CD4-positive, alpha-beta T cell treated with Interferon alpha-2 for 1 hour (primary cell): ENCODE measurements at places on chromosomes 11 and 22.

DNA sequence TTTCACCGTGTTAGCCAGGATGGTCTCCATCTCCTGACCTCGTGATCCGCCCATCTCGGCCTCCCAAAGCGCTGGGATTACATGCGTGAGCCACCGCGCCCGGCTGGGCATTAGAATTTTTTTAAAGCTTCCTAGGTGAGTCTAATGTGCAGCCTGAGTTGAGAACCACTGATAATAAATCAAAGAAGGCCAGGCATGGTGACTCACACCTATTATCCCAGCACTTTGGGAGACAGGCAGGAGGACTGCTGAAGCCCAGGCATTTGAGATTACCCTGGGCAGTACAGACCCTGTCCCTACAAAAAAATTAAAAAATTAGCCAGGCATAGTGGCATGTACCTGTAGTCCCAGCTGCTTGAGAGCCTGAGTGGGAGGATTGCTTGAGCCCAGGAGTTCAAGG is 13.7 kb downstream of the MEI1 start:
- DNase-seq, result no peak

DNA sequence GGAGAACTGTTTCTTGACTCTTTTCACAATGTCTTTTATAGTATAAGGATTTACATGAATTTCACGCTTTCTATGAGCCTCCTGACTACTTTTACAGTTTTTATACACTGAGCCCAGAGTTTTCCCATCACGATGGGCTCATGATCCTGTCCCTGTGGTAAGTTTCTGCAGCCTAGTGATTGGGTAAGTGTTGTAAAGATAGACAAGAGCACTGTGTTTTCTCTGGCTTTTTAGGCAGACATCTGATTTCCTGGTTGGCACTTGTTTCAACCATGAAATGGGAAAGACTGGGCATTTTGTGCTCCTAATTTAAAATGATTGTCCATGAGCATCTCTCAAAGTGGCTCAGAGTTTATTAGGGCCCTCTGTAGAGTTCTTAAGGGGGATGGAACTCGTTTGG is 299.0 kb downstream of the FAT3 start:
- DNase-seq, result no peak

DNA sequence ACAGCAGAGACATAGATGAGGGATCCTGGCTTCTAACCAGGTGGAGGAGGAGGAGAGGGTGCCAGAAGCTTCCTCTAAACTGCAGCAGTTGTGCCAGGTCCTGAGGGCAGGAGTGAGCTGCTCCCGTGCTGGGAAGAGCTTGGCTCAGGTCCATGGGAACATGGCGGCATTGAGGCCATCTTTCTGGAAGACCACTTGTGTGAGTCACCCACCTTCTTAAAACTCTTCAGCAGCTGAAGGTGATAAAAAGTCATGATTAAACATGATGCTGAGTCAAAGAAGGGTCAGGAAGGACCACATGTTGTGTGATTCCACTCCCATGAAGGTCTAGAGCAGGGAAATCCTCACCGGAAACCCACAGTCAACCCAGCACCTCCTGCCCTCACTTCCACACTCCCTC is 35.1 kb downstream of the LINC01488 start:
- DNase-seq, result no peak

DNA sequence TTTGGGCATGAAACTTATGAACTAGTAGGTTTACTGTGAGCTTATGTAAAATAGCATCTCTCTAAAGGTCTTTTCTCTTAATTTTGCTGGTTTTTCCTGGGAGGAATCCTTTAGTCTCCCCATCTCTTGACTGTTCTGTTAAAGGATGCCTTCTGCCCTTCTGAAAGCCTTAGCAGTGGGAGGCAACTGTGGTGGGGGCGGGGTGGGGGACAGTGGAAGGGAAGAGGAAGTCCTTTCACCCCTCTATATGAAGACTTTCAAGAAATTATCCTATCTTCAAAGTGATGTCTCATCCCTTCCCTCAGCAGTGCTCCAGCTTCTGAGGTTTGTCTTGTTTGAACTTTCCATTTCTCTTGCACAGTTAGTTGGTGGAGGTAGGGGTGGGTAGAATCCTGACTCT is 73.1 kb downstream of the ELP4 start:
- DNase-seq, result no peak

DNA sequence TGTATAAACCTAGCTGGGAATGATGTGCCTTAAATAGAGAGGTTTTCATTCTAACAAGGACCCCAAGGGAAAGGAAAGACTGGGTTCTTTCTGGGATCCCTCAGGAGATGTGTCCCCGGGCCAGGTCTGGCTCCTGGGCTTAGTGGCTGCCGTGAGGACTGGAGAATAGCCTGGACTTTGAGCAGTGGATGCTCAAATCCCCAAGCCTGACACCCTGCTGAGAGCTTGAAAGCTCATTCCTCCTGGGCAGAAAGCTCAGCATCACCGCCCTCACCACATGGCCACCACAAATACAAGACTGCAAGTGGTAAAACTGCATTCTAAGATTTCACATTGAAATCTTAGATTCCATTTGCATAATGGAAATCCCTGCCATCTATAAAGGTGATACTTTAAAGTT is 79.4 kb upstream of the NARS2 start:
- DNase-seq, result no peak

DNA sequence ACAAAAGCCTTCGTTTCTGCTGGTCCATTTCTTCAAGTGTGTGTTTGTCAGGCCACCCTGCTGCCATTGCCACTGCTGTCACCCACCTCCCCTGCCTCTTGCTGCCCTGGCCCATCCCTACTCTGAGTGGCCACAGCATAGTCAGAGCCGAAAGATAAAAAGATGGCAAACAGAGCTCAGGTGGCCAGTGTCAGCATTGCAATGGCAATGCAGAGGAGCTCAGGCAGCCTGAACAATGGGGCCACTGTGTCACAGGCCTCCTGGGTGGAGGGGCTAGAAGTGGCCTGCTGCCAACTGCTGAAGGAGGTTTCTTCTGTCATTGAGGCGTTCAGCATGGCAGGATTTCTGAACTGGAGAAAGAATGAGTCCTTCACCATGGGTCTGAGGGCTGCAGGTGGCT is 137.1 kb downstream of the CSNK2A3 start:
- no peak for DNase-seq

- no peak for DNase-seq
These were observed 321.3 kb downstream of the TTC28 start for GRCh38 chr22:28358312-28358711.

- DNase-seq, result peak; percentile 64
These were observed 1.3 kb downstream of the DENND5A start for GRCh38 chr11:9263840-9264315.

DNA sequence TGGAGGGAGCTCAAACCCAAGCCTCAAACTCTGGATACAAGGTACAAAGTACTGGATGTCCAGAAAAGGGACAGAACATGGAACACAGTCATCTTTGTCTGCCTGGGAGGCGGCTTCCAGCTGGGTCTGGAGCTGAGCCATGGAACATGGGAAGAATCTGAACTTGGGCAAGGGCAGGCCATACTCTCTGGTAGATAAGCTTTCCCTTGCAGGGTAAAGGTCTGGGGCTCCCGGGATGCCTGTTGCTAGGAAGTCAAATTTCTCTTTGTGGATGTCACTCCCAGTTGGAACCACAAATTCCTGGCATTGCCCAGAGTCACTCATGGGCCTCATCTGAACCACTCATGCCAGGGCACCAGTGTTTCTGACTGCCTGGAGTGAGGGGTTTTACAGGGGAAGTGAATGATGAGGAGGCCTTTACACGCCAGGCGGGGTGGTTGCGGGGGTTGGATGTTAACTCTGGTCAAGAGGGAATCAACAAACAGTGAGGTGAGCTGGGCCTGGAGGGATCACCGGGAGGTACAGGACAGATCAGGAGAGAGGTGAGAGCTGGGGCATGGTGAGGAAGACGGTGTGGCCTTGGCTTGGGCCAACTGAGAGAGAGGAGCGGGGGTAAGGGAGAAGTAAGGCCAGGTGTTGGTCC is 5.7 kb downstream of the FTH1 start:
- DNase-seq, result no peak

DNA sequence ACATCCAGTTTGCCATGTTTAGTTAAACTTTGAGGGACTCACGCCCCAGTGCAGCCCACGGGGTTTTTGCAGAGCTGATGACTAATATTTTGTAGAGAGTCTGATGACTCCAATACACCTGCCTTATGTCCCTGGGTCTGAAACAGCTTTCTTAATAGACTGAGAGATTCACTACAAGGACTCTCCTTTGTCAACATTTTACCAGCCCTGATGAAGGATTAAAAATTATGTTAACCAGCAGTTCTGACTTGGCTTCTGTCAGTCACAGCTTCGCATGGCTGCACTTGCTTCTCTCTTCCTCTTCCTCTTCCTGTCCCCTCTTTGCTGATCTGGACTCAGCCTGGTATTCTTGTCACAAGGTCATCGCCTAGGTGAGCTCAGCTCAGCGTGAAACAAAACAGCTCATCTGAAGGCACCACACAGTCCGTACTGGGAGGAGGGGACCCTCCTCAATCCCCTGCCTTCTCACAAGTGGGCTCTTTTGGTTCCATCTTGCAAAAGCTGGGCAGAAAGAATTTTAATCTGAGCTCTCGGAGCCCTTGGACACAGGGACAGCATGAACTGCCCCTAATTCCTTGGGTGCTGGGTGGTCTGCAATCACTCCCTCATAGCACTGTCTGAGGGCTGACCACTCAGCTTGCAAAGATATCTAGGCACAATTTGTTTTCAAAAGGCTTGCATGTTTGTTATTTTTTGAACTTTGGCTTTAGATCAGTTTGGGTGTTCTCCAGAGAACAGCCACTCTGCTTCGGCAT is 38.1 kb upstream of the POU2AF1 start:
- no peak for DNase-seq

DNA sequence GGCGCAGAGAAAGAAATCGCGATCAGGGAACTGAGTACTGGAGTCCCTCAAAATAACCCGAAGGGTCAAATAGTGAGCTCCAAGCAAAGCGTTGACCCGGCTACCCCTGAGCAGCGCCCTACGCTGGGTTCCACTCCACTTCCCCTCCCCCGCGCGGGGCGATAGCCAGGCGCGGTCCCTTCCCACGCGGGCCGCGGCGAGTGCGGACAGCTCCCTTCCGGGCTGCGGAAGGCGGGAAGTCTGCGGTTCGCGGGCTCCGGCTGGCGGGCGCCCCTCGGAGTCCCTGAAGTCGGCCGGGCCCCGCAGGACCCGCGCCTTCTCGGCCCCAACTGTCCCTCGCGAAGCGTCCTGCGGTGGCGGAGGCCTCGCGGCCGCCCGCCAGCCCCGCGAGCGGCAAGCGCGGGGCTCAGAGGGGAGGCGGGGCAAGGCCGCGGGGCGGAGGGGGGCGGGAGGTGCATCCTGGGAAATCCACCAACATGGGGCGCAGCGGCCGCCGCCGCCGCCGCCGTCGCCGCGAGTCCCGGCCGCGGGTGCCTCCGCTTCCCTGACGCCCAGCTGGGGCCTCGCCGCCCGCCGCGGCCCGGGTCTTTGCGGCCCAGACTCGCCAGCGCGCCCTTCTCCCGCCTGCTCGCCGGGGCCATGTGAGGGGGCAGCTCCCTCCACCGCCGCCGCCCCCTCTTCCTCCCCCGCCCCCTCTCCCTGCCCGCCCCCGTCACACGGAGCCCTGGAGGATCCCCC is at the start of gene QSER1:
Gene QSER1, plus strand, starts transcription at position 457 of the 738 bp plus-strand sequence. CDS start 315 bp downstream, outside the sequence.
- peak; percentile 69 for DNase-seq

DNA sequence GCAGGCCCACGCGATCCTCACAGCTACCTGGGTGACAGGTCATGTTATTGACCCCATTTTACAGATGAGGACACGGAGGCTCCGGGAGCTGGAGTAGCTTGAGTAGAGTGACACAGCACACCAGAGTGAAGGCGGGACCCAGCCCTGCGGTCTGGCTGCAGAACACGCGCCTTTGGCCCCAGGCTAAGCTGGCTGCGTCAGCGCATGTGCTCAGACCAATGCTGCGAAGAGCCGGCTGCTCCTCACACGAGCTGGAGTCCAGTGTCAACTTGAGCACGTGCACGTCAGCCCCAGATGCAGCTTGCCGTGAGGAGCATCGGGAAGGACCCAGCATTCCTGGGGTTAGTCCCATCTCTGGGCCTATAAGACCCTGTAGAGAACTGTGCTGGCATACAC is 49.9 kb downstream of the SCUBE1 start:
- DNase-seq, result no peak

- DNase-seq, result no peak
These were observed 192.7 kb downstream of the BUD13 start for GRCh38 chr11:116579857-116580727.

DNA sequence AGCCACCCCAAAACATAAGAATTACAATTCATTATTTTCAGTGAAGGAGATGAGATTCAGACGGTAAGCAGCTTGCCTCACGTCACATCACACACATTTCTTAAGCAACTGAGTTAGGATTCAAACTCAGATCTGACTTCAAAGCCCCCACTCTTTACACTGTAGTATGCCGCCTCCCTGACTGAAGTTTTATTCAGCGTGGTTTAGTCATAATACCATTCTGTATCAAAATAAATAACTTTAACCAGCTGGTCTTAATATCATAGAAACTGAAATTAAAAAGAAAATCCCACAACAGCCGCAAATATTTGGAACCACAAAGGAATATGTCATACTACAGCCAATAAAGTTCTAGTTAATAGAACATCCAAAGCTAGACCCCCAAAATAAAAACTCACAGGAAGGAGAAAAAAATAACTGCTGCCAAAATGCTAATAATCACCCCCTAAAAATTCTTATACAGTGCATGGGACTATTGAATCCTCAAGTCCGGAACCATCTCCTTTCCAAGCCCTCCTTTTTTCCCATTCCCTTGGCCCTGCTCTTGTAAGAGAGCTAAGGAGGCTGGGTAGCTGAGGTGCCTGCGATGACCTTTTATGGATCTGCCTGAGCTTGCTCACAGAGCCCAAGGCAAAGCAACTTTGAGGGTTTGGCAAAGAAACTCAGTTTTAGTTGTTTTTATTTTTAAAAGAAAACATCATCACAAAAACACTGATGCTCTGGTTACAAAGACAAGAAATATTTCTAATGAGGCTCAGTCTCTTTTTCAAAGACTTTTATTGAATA is 334.5 kb downstream of the TTC28 start:
- DNase-seq, result no peak

- no peak for DNase-seq
These were observed 72.1 kb upstream of the TENM4 start for GRCh38 chr11:79512706-79513469.

DNA sequence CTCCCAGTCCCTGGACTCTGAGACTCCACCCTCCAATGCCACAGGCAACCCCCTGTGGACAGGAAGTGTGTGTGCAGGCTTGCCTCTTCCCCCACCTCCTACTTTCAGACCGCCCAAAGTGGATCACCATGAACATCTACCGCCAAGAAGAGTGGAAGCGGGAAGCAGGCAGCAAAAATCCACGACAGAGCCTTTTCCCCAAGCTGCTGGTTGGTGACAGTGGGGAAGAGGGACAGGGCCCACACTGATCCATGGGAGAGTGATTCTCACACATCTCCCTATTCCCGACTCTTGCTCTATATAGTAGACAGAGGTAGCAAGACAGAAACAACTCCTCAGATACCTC is 53.4 kb upstream of the SPATA19 start:
- no peak for DNase-seq

- DNase-seq, result no peak
These were observed 7.8 kb downstream of the PRDM11 start for GRCh38 chr11:45154276-45154675.

DNA sequence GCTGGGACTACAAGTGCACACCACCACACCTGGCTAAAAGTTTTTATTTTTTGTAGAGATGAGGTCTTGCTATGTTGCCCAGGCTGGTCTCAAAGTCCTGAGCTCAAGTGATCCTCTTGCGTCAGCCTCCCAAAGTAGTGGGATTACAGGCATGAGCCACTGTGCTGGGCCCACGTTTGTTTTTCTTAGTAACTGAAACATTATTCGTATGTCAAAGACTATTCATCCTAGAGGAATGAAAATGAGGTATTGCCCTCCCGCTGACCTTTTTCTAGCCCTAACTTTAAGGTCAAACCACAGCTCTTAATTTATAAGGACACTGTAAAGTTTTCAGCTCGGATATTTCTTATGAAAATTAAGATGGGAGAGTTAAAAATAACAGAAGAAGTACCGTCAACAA is 33.2 kb upstream of the PAX6 start:
- DNase-seq, result no peak
